ENCODE measurements at places on chromosomes 11 and 22.

- peaks cover 3% of the 10 kb centered on the region for H3K36me3 ChIP-seq
- no peak for DNase-seq
- no peak overlapping the region for H3K4me3 ChIP-seq
- peaks cover 3% of the 10 kb centered on the region for H3K27me3 ChIP-seq
Observed at GRCh38 chr11:86463120-86463519, 88.4 kb downstream of the CCDC81 start.

- no peak overlapping the region for H3K27ac ChIP-seq
- peak overlapping the region; percentile 63 for H3K4me3 ChIP-seq
- DNase-seq: no peak
- no peaks in the 10 kb centered on the region for H3K4me1 ChIP-seq
Observed at GRCh38 chr11:821512-822371, 3.0 kb downstream of the PNPLA2 start.

- no peak within 1 kb of the TSS for H3K27ac ChIP-seq
- peaks cover 9% of the 10 kb centered on the region for H3K4me1 ChIP-seq
- no peaks in the 10 kb centered on the region for H3K36me3 ChIP-seq
- DNase-seq: no peak
Observed at GRCh38 chr11:122115524-122116379, at the start of gene BLID. Gene BLID, minus strand, starts transcription at chr11:122116215. Its CDS starts 293 bp downstream, at chr11:122115922.

GRCh38 chr22:33577862-33578411 lies 342.3 kb downstream of the LARGE1 start:
- peaks cover 8% of the 10 kb centered on the region for H3K36me3 ChIP-seq
- no peaks in the 10 kb centered on the region for H3K27me3 ChIP-seq
- peaks cover 51% of the 10 kb centered on the region for H3K4me1 ChIP-seq
- H3K27ac ChIP-seq: peak overlapping the region; percentile 19

- no peak overlapping the region for H3K27ac ChIP-seq
- H3K36me3 ChIP-seq: no peaks in the 10 kb centered on the region
- peaks cover 11% of the 10 kb centered on the region for H3K4me1 ChIP-seq
- DNase-seq: peak; percentile 37
Observed at GRCh38 chr11:76656050-76656531, 14.5 kb downstream of the LRRC32 start.

DNA sequence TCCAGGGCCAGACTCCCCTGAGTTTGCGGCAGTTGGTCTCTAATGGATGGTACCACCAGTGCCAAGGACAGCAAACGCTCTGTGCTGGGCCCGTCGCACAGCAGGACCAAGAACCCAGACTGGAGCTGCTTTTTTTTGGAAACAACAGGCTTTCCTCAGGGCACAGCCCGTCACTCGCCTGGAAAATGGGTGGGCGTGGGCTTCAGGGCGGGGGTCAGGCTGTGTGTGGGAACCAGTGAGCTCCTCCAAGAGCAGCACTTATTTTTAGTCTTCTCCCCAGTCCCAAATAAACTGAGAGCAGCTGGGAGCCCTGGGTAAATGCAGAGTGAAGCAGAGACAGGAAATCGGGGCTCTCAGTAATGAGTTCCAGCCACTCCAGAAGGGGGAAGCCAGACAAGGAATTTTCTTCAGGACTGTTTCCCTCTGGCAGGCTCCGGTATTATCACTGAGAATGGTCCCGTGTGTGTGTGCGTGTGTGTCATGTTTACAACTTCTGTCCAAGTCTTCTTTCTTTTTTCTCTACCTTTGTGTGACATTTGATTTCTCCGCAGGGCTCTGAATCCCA lies 63.0 kb downstream of the PPFIBP2 start:
- no peak for DNase-seq
- no peaks in the 10 kb centered on the region for H3K27me3 ChIP-seq
- H3K4me1 ChIP-seq: peaks cover 82% of the 10 kb centered on the region
- peak overlapping the region; percentile 93 for H3K27ac ChIP-seq
- H3K36me3 ChIP-seq: no peaks in the 10 kb centered on the region
- H3K4me3 ChIP-seq: peak overlapping the region; percentile 86

GRCh38 chr11:11464555-11464954 lies 111.5 kb upstream of the CSNK2A3 start:
- H3K27ac ChIP-seq: peak overlapping the region; percentile 51
- DNase-seq: no peak
- peaks cover 18% of the 10 kb centered on the region for H3K27me3 ChIP-seq
- H3K36me3 ChIP-seq: no peaks in the 10 kb centered on the region
- H3K4me1 ChIP-seq: peaks cover 27% of the 10 kb centered on the region

- H3K4me1 ChIP-seq: peaks cover 23% of the 10 kb centered on the region
- no peak for DNase-seq
- H3K27me3 ChIP-seq: no peaks in the 10 kb centered on the region
- H3K36me3 ChIP-seq: peaks cover 8% of the 10 kb centered on the region
Observed at GRCh38 chr22:25690798-25691197, 51.2 kb upstream of the MYO18B start.

- peaks cover 22% of the 10 kb centered on the region for H3K27me3 ChIP-seq
- no peaks in the 10 kb centered on the region for H3K36me3 ChIP-seq
- H3K27ac ChIP-seq: no peak overlapping the region
- DNase-seq: no peak
Observed at GRCh38 chr11:132422722-132423121, 1052.3 kb downstream of the NTM start.
